Stimulated activated CD8-positive, alpha-beta memory T cell treated with anti-CD3 and anti-CD28 coated beads, Interleukin-15, amount 100 ng/mL, for 48 hours (primary cell): ENCODE measurements at places on chromosomes 12 and 14.

- no peak for DNase-seq
Observed at GRCh38 chr12:78641837-78642423, 222.6 kb upstream of the SYT1 start.

GRCh38 chr14:34340025-34340625 is 121.9 kb downstream of the SPTSSA start:
- no peak for DNase-seq

GRCh38 chr14:32259368-32260013 is 56.4 kb upstream of the RNU6-8 start:
- no peak for DNase-seq

DNA sequence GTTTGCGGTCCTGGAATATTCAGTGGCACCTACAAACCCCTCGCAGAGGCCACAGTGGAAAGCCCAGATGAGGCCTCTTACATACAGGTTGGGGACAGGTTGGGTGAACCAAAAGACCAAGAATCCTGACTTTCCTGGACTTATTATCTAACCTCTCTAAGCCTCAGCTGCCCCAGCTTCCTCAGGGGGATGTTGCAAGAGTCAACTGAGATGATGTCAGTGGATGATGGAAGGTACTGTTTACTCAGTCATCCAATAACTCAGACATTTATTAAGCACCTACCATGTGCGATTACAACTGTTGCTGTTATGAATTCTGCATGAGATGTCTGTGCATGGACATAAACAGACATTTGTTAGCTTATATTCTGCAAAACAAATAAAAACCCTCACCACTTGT is 72.8 kb downstream of the RFX4 start:
- DNase-seq = no peak

GRCh38 chr12:47281667-47282171 is 202.0 kb upstream of the AMIGO2 start:
- DNase-seq = peak; percentile 45

DNA sequence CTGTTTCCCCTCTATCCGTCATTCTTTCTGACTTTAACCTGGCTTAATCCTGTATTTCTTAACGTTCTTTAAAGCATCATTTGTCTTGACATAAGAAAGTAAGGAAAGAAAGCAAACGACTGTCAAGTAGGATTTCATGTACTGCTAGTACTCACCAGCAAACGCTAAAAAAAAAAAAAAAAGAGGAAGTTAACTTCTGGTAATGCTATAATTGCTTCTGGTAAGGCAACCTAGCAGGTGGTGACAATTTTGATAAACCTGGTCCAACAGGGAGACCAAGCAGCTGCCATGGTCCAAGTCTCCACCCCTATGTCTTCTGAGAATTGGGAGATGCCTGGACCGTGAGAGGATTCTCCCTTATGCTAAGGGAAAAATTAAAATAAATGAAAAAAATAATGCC is 306.6 kb downstream of the DAD1 start:
- no peak for DNase-seq

- no peak for DNase-seq
Observed at GRCh38 chr14:72590577-72590976, 303.3 kb downstream of the DPF3 start.

DNA sequence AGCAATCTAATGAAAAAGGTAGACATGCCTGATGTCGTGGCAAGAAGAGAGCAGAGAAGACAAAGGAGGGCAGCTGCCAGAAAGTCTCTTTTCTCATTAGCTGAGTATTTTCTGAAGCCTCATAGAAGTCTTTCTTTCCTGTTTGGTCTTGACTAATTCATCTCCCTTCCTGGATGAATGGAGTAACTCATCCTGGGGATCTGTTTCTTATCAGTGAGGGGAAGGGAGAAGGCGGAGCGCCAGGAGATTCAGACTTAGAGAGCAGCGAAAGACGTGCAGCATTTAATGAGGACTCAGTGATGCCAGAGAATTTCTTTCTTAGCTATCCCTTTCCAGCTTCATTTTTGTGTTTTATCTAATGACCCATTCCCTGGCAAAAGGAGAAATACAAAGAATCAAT is 89.4 kb downstream of the SLC15A4 start:
- no peak for DNase-seq

- DNase-seq = no peak
Observed at GRCh38 chr14:61474015-61474414, 152.6 kb downstream of the PRKCH start.

DNA sequence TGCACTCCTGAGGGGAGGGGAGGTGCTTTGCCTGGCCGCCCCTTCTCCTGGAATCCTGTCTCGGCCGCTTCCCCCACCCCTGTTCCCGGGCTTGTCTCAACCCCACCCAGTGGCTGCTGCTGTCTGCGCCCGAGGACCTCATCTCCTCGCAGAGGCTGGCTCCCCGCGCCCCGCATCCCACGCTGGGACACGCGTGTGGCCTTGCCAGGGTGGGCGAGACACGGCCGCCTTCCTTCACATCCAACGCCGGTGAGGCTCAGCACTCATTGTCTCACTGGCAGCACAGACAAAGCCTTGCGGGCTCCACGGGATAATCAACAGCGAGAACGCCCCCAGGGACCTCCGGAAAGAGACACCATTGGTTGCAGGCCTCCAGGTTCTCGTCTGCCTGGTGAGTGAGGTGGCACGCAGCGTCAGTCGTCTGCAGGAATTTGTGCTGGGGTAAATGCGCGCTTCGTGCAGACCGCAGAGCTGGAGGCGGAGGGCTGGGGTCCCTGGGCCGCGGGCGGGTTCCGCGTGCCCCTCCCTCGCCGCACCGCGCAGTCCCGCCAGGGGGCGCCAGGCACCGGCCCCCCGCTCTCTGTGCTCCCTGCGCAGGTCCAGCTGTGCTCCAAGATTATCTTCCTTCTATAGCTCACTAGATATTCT is 26.8 kb downstream of the CCDC177 start:
- no peak for DNase-seq

GRCh38 chr14:30317729-30318128 is 241.2 kb upstream of the G2E3 start:
- no peak for DNase-seq

- no peak for DNase-seq
Observed at GRCh38 chr12:119669744-119670472, 2.0 kb downstream of the PRKAB1 start.

DNA sequence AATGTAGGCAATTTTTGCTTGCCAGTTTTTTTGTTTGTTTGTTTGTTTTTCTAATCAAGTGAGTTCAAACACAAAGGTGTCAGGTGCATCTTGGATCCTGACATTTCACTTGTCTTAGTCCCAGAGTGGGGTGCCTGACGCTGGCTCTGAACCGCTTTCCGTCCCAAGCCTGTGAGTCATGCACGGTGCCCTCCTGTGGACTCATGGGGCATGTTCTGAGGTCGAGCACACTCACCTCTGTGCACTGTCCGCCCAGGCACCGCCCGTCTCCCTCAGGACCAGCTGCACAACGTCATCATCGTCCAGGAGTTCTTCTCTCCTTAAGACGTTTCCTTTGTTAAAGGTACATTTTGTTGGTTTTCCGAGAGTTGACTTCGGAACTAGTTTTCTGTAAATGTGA is 98.2 kb downstream of the GLT1D1 start:
- no peak for DNase-seq

- DNase-seq = no peak
Observed at GRCh38 chr12:92847368-92847767, 81.7 kb downstream of the EEA1 start.

DNA sequence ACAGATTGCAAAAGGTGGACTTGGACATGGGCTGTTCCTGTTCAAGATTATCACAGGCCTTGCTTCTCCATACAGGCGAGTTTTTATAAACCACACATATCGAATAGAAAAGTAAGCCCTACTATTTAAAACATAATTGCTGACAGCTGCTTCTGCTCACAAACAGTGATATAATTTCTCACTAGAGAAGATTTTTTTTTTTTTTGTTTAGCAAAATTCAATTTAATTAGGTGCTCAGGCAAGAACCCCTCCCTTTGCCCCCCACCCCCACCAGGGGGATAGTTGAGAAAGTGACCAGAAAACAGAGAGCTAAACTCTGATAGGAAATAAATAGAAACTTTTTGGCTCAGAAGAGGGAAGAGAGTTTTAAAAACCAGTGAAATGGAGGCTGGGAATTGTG is 132.8 kb upstream of the CRY1 start:
- DNase-seq = no peak

DNA sequence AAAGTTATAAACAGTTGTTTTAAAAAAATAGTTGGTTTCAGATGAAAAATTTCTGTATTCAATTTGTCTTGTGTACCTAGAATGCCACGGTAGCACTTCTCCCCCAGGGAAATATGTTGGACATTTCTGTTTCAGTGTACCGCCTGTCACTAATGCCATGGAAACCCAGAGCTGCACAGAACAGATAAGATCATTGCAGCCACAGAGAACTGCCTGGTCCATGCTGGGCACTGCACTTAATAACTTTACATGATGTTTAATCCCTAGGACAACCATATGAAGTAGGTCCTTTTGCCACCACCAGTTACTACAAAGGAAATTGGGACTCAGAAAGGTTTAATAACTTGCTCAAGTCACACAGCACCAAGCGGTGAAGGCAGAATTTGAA is 253.4 kb upstream of the SRRM4 start:
- no peak for DNase-seq

GRCh38 chr12:117363056-117363662 is 1.7 kb upstream of the NOS1 start:
- DNase-seq = no peak

GRCh38 chr12:94889445-94890210 is 113.9 kb downstream of the NDUFA12 start:
- DNase-seq = no peak

DNA sequence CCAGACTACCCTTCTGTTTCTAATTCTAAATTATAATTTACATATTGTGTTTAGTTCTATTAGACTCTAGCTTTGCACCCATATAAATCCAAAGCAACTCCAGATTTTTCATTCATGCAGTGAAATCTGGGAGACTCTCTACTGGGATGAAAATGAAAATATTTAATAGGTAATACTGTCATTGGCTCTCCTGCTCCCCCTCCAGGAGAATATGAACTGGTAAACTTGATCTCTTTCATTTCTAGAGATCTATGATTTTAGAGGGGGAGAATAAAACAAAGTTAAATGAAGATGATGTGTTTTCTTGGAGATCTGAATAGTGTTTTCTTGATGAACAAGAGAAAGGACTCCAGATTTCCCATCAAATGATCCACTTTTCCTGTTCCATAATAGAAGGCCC is 104.3 kb upstream of the TMCC3 start:
- no peak for DNase-seq

GRCh38 chr12:56725723-56726102 is 614 bp upstream of the NACA start:
- no peak for DNase-seq

GRCh38 chr12:89864411-89864810 is 155.8 kb upstream of the ATP2B1 start:
- no peak for DNase-seq

- no peak for DNase-seq
Observed at GRCh38 chr12:51834411-51834810, 14.1 kb downstream of the FIGNL2 start.

DNA sequence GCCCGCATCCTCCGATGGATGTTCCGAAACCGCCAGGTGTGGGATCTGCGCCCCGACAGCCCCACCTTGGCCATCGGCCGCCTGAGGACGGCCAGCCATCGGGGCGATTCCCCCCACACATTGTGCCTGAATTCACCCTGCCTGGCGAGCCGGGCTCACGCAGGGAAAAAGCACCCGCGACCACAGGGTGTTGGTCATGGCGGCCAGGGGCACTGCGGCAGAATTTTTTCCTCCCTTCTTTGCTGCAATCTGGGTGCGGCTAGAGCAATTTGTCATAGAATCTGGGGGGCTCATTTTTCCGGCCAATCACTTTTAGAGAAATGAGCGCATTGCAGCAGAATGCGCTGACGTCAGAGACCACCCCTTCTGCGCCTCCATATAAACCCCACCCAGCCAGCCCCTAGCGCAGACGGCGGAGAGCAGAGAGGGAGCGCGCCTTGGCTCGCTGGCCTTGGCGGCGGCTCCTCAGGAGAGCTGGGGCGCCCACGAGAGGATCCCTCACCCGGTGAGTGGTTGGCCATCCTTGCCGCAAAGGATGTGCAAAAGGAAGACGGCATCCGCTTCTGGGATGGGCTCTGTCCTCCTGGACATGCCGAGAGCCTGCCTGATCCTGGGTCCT is at the start of gene MEG3:
Gene MEG3, plus strand, starts transcription at position 406 of the 619 bp plus-strand sequence.
- DNase-seq = no peak

- peak; percentile 49 for DNase-seq
Observed at GRCh38 chr12:108730365-108731104, 783 bp downstream of the CORO1C start.
